ENCODE measurements at places on chromosomes 11 and 22.

- no peak for DNase-seq
These were observed 1.7 kb downstream of the TOM1 start for GRCh38 chr22:35301372-35301874.

GRCh38 chr11:37632748-37633147 is 1034.7 kb upstream of the RAG2 start:
- DNase-seq: no peak

- DNase-seq: no peak
These were observed 11.0 kb upstream of the PTPN5 start for GRCh38 chr11:18802381-18803257.

GRCh38 chr22:29635734-29636357 is 32.4 kb downstream of the NF2 start:
- DNase-seq: no peak

- DNase-seq: no peak
These were observed 56.5 kb upstream of the SHISAL1 start for GRCh38 chr22:44369293-44369661.

DNA sequence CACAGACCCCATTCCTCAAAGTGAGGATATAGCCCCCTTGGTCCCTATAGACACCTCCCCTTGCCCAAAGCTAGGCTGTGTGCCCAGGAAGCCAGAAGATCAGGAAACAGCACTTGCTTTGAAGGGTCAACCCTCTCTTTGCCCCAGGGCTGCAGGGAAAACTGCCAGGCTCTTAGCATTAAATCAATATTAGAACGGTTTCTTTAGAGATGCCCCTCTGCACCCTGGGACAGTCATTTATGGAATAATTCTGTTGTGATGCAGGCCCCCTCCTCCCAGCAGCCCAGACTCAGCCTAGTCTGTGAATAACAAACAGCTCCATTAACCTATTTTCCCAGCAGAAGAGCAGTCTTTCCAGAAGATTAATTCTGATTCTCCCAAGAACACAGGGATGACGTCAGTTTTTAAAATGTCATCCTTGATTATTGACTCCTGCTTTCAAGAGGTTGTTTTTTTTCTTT is 11.6 kb upstream of the CAPN5 start:
- DNase-seq: no peak

DNA sequence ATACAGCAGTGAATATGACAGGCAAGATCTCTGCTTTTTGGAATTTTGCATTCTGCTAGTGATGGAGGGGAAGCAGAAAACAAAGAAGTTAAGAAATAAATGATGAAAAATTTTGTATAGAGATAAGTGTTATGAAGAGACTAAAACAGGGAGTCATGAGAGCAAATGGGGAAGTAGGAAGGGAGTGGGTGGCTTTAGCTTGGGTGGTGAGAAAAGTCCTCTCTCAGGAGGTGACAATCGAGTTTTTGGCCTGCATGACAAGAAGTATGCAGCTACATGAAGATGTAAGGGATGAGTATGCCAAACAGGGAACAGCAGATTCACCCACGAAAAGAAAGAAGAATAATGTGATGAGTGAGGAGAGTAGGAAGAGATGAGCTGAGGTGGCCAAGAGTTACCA is 80.7 kb upstream of the MPPED2 start:
- no peak for DNase-seq

DNA sequence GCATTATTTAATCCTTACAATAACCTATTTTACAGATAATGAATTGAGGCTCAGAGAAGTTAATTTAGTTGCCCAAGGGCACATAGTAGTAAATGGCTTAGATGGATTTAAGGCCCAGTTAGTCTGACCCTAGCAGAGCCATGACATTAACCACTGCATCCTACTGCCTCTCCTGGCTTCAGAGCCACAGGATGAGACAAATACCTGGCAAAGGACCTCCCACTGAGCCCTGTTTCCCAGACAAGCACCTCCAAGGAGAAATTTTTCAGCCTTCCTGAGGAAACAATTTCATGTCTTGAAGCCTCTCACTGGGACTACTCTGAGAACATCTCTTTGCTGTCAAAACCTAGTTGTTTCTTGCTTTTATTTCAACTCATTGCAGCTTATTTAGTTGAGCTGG is 28.4 kb downstream of the IZUMO1R start:
- DNase-seq: no peak

DNA sequence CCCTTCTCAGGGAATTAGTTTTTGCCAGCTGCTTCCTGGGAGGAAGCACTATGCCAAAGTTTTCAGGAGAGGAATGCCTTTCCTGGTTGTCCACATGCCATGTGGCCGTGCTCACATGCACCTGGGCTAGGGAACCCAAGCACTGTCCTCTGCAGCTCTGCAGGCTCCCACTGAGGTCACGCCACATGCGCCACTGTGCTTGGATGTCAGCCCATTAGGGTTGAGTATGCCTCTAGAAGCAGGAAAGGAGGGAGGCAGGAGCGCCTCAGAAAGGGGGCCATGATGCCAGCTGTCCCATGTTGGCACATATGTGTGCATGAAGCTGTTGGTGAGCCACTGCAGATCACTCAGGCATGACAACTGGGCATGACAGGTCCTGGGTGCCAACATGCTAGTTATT is 81.6 kb upstream of the SUSD2 start:
- no peak for DNase-seq

- DNase-seq: no peak
These were observed 15.4 kb upstream of the IFITM3 start for GRCh38 chr11:335779-336658.

GRCh38 chr22:49320714-49321476 is 506.8 kb downstream of the BRD1 start:
- DNase-seq: no peak

GRCh38 chr11:62472063-62472884 is 53.4 kb downstream of the SCGB1A1 start:
- DNase-seq: no peak

DNA sequence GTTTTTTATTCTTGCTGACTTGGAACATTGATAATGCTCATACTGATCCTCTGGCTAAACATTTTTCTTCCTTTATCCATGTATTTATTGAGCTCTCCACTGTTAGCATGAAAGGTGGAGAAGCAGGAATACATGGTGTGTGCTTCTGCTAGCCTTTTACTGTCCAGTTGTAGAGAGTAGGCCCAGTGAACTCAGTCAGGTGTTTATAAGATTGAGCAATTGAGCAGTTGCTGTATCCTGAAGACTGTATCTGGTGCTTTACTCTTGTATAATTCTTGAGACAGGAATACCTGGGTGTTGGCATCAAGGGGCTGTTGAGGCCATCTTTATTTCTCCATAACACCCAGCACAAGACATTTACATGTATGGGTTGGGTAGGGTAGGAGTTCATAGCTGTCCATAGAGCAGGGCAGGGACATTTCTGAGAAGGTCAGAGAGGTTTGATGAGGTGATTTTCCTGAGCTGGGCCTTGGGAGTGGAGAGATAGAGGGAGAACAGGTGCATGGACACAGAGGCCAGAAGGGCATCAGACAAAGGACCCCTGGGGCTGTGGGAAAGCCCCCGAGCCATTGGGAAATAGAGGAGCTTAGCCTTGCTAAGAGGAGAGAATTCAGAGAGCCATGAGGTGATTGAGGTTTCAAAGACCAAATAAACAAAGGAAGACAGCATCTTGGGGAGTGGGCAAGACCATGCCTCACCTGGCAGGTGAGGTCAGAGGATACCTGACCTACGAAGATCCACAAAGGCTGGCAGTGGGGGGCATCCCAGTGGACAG is 155.5 kb downstream of the TEAD1 start:
- DNase-seq: no peak

GRCh38 chr22:30767661-30768060 is 73.0 kb downstream of the OSBP2 start:
- DNase-seq: no peak

DNA sequence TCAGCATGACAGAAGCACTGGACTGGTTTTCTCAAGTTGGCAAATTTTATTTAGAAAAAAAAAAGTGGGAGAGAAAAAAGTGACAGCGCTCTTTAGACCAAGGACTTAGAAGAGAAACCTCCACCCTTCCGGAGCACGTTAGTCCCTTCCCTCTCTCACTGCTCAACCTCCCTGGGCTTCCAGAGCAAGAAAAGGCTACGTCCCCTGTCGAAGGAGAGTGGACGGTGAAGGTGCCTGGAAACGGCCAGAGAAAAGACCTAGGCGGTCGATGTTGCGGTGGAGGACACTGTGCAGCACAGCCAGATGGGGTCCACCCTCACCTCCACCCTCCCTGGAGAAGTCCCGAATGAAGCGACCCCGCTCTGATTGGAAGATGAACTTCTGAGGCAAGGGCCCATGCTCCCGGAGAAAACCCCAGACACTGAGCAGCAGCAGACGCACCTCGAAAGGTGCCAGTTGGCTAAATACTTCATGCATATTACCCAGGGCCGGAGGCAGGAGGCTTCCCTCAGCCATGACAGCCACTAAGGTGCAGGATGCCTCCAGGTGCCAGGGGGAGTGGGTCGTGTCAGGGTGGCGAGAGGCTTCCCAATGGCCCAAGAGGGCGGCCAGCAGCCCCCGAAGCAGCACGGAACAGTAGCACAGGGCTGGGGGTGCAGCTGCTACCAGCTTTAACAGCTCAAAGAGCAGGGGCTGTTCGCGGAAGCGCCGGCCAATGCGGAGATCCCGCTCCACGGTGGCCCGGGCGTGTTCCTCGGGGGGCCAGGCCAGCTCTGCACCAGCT is 604 bp upstream of the GANAB start:
- no peak for DNase-seq

GRCh38 chr11:92227230-92227814 is 2.7 kb downstream of the FAT3 start:
- DNase-seq: no peak

DNA sequence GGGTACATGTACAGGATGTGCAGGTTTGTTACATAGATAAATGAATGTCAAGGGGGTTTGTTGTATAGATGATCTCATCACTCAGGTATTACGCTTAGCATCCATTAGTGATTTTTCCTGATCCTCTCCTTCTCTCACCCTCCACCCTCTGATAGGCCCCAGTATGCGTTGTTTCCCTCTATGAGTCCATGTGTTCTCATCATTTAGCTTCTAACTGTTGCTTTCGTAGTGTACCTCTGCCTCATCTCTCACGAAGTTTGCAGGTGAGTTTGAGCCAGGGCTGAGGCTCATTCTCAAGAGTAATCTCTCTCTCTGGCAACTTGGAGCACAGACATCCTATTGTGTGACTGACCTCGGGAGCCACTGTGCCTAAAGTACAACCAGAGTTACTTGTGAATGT is 4.7 kb upstream of the HBE1 start:
- DNase-seq: no peak

Measured in stimulated activated CD4-positive, alpha-beta T cell treated with anti-CD3 and anti-CD28 coated beads, Interleukin-12 subunit alpha, Interleukin-12 subunit beta, amount 100 ng/mL, for 4 hours (primary cell).